SW 1271 (cell line): ENCODE measurements at places on chromosomes 7 and 10.

- no peak for DNase-seq
Measured at GRCh38 chr10:123970207-123970926, 78.8 kb upstream of the CPXM2 start.

- DNase-seq, result no peak
Measured at GRCh38 chr10:123147635-123148413, at the start of gene HMX2. HMX2 (plus strand) TSS chr10:123148136; CDS start chr10:123148379, 243 bp downstream.

DNA sequence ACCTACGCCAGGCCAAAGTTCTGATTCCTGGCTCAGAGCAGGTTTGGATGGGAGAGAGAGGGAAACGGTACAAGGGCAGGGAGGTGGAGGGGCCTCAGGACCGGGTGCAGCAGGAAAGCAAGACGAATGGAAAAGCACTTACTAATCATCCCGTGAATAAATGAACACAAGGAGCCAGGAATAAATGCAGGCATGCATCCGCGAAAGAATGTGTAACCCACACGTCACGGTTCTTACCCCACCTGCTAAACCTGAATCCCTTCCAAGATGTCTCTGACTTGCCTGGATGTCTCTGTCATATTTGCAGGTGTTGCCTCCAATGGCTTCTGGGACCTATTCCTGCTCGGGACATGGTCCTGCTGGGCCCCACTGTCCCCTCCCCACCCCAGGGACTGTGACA is 335.2 kb upstream of the RNF32 start:
- DNase-seq, result no peak

DNA sequence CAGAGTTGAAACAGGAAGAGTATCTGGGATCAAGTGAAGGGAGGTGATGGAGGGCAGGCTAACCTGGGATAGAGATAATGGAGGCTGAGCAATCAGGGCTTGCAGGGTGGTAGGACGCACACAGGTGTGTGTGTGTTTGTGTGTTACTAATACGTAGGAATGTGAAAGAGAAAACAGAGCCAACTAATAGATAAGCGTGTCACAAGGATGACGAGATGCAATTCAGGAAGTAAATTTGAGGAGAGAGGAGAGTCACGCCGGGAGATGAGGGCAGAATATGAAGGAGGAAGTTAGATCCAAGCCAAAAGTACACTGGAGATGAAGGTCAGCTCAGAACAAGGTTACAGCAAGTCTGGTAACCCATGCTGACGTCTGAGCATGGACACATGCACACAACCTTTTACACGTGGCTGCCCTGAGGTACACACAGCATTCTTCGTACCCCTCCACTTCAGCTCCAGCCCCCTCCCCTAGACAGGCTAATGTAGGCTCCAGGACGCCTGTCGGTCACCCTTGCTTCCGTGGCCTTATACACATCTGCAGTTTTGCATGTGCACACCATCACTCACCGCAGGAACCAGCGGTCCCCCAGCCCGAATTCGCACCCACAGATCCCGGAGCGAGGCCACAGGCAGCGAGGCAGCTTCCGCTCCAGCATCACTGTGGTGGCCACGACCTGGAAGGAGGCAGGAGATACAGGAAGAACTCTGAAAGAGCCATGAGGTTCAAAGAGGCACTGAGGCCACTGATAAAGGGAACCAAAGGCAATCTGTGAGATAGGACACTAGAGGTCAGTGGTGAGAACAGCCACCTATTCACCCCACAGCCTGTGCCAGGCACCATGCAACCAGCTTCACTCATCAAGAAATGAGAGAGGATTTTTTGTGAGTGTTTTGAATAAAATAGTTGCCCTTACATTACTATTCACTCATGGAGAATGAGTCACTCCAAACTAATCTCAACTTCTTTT is 23.7 kb upstream of the TRPV6 start:
- DNase-seq, result peak; percentile 19

DNA sequence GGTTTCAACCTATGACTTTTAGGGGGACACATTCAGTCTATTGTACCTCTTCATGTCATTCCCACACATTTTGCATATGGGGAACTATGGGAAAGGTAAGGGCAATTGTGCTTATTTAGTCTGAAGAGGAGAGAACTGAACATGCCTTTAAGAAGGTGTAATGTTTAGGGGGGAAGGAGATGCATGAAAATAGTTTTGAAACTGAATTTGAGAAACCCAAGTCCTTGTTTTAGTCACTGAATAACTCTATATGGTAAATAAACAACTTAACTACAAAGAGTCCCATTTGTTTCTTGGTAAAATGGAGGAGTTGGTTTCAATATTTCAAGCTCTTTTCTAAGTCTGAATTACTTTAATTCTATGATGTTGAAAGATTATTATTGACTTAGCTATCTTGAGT is 166.1 kb downstream of the DNAJB9 start:
- no peak for DNase-seq

- DNase-seq, result no peak
Measured at GRCh38 chr7:43130347-43130746, 17.9 kb downstream of the HECW1 start.

- DNase-seq, result no peak
Measured at GRCh38 chr7:8773518-8773917, 340.1 kb downstream of the NXPH1 start.

DNA sequence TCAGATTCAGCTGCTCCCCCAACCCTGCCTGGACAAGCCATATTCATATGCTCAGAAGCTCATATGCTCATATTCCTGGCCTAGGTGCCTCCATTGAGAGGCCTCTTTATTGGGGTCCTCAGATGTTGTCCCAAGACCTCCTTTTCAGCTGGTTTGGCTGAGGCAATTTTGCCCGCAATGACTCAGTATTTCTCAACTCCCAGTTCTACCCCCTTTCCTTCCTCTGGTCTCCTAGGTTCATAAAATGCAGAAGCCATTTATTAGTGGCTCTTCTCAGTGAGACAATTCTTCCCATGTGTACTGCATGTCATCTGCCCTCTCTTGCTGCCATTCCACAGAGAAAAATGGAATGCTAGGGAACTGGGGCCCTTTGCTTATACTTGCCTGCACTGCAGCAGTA is 110.7 kb downstream of the INHBA start:
- DNase-seq, result no peak

- no peak for DNase-seq
Measured at GRCh38 chr10:61971003-61971325, 69.5 kb downstream of the ARID5B start.

- DNase-seq, result peak; percentile 71
Measured at GRCh38 chr10:75401569-75402485, at the start of gene ZNF503. ZNF503 (minus strand) TSS chr10:75401764; CDS start chr10:75401419, 345 bp downstream.

- no peak for DNase-seq
Measured at GRCh38 chr10:52491246-52491995, 177.3 kb downstream of the DKK1 start.

- DNase-seq, result peak; percentile 21
Measured at GRCh38 chr10:89278034-89278535, 23.8 kb upstream of the IFIT2 start.

DNA sequence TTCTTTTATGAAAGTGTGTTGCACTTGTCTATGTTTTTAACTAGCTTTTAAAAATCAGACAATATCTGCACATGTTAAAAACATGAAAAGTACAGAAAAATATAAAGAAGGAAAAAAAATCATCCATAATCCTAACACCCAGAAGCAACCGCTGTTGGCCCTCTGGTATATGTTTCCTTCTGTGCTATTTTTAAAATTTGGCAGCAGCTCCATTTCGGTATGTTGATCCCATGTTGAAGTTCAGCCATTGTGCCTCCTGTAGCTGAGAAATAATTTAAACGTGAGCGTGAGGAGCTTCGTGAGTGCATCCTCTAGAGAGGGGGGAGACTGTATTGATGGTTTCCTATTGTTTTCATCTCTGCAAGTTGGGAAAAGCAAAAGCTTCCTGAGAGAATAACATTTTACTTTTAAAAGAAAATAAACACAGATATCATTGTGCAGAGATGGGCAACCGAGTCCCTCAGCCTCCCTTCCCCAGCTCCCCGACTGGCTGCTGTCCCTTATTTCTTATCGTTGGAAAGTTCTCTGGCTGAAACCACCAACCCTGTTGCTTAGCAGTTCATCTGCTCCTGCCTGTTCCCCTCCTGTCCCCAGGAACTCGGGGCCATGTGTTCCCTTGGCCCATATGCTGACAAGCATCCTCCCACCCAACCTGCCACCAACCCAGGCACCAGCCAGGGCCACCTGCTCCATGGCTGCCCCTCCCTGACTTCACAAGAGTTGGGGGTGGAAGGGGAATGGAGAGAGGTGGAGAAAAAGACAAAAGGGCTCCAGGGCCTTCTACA is 499.1 kb upstream of the PODXL start:
- DNase-seq, result no peak

GRCh38 chr10:100697070-100697469 is 48.3 kb upstream of the PAX2 start:
- DNase-seq, result no peak

DNA sequence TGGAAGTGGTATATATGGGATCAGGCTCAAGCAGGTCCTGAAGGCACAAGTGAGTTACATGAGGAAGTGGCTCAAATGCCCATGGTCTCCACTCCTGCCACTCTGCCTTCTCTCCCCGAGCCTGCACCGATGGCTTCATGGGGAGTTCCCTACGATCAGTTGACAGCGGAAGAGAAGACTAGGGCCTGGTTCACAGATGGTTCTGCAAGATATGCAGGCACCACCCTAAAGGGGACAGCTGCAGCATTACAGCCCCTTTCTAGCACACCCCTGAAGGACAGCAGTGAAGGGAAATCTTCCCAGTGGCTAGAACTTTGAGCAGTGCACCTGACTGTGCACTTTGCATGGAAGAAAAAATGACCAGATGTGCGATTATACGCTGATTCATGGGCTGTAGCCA is 95.3 kb downstream of the HOXA1 start:
- DNase-seq, result no peak

GRCh38 chr7:16178092-16178491 is 243.2 kb downstream of the CRPPA start:
- DNase-seq, result no peak

DNA sequence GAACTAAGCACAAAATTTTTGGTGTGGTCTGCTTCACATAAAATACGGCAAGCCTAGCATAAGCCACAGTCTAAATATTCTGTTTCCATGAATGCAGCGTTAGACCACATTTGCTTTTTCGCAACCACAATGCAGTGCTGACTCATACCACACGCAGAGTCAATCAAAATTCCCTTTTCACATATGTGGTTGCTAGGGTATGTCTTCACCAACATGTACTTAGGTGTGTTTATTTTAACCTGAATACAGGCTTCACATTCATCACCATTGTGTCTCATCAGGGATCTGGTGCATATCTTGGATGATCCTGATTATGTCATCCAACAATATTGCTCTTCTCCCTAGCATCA is 90.8 kb downstream of the CHN2 start:
- no peak for DNase-seq

GRCh38 chr10:80476685-80477084 is 22.6 kb downstream of the TSPAN14 start:
- no peak for DNase-seq

DNA sequence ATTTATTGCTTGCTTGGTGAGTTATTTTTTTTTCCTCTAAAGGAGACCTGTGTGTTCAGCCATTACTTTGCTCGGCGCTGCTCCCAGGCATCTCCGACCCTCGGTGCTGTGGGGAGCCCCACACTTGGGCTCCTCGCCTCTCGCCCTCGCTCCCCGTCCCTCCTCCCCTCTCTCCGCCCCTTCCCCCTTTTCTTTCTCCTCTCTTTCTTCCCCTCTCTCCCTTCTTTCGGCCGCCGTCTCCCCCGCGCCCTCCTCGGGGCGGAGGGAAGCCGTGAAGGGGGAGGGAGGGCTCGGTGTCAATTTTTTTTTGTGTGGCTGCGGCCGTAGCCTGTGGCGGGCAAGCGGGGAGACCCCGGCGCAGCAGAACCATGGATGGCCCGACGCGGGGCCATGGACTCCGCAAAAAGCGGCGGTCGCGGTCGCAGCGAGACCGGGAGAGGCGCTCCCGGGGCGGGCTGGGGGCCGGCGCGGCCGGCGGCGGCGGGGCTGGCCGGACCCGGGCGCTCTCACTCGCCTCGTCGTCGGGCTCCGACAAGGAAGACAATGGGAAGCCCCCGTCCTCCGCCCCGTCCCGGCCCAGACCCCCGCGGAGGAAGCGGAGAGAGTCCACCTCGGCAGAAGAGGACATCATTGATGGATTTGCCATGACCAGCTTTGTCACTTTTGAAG is 1.1 kb downstream of the AUTS2 start:
- DNase-seq, result no peak

GRCh38 chr7:106425017-106425719 is 140.4 kb upstream of the NAMPT start:
- DNase-seq, result peak; percentile 46

GRCh38 chr10:126468467-126468866 is 80.2 kb upstream of the ADAM12 start:
- DNase-seq, result no peak

DNA sequence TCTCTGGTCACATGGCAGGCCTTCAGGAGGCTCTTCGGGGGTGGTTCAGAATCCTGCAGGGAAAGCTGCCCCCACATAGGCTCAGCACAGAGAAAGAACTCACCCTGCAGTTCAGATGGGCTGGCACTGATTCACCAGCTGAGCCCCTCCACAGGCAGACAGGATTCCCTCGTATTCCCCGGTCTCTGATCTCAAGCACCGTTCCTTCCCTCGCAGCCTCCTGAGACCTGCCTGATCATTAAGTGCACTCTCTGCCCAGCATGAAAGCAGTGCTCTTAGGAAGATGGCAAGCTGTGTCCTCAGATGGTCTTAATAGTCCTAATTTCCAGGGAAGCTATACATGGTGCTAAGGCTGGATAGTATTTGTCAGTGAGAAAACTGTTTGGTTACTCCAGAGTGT is 78.2 kb upstream of the NPS start:
- no peak for DNase-seq

GRCh38 chr10:78890506-78890905 is 178.3 kb upstream of the ZMIZ1 start:
- DNase-seq, result no peak

- DNase-seq, result no peak
Measured at GRCh38 chr10:78435484-78436221, 402.0 kb downstream of the RPS24 start.

GRCh38 chr10:12902135-12902572 is 99.4 kb downstream of the CCDC3 start:
- peak; percentile 25 for DNase-seq

GRCh38 chr7:50423860-50424259 is 26.3 kb downstream of the FIGNL1 start:
- no peak for DNase-seq

DNA sequence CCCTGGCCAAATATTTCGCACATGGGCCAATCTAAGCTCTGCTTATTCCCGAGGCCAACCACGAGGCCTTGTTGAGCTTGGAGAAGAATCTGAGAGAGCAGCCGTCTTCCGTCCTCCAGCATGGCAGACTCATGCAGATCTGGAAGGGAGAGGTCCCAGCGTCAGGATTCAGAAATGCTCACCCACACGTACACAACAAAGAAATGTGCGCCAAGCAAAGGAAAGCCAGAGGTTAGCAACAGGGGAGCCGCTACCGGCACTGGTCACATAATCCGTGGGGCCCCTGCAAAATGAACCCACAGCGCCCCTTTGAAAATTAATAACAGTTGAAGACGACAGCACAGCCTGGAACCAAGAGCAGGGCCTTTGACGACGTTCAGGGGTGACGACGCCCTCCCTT is 25.4 kb upstream of the PRKAG2 start:
- DNase-seq, result no peak

- DNase-seq, result no peak
Measured at GRCh38 chr7:26091933-26092332, 60.1 kb upstream of the NFE2L3 start.
